ENCODE measurements at places on chromosomes 1 and 21.

DNA sequence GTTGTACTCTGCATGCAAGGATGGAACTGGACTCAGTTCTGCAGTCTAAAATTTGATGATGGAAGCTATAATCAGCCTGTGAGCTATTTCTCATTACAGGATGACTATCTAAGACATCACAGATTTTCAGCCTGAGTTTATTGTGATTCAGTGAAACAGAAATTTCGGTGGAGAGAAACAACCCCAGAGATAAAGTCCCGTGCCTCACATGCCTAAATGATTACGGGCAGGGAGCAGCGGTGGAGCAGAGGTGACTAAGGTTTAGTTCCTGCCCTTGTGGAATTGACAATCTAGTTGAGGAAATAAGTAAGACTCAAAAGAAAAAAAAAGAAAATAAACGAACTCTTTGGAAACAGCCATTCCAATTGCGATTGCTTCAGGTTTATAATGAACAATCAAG lies 96.9 kb downstream of the GRIK3 start:
- H3K4me1 ChIP-seq: peaks cover 10% of the 10 kb centered on the region
- H3K36me3 ChIP-seq: no peaks in the 10 kb centered on the region
- no peaks in the 10 kb centered on the region for H3K27me3 ChIP-seq
- DNase-seq: no peak
- H3K4me3 ChIP-seq: no peak overlapping the region

DNA sequence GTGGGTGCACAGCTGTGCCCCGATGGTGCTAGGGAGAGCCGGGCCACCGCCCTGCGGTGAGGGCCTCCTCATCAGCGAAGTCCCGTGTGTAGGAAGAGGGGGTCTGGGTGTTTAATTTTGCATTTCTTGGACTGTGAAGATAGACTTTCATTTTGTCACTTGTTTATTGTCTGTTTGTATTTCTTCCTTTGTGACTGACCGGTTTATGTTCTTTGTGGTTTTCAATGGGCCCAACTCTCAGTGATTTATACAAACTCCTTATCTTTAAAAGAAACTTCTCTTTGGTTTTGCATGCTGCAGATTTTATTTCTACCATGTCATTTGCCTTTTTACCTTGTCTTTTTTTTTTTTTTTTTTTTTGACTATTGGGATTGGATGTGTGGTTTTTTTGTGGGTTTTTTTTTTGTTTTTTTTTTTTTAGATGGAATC lies 65.1 kb downstream of the COL18A1 start:
- H3K27ac ChIP-seq: peak overlapping the region; percentile 94
- H3K4me1 ChIP-seq: peaks cover 30% of the 10 kb centered on the region
- H3K4me3 ChIP-seq: peak overlapping the region; percentile 13
- no peaks in the 10 kb centered on the region for H3K27me3 ChIP-seq
- no peaks in the 10 kb centered on the region for H3K36me3 ChIP-seq
- no peak for DNase-seq

DNA sequence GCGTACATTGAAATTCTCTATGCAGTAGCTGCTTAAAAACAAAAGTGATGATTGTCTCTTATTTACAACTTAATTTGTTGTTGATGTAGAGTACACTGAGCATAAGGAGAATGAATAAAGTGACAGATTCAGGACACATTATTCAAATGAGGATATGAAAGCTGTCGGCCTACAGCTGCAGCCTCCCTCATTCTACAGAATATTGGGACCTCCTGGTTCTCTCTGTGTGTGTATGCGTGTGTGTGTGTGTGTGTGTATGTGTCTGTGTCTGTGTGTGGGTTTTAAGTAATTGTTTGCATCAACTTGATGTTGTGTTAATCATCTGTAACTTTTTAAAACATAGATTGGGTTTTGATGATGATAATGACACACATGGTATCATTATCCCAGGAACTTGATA lies 17.9 kb downstream of the PROX1 start:
- H3K36me3 ChIP-seq: no peaks in the 10 kb centered on the region
- H3K27ac ChIP-seq: no peak overlapping the region
- no peak overlapping the region for H3K4me3 ChIP-seq
- no peaks in the 10 kb centered on the region for H3K27me3 ChIP-seq
- peaks cover 26% of the 10 kb centered on the region for H3K4me1 ChIP-seq

GRCh38 chr1:157437296-157437695 lies 115.0 kb downstream of the FCRL5 start:
- H3K4me3 ChIP-seq: no peak overlapping the region
- no peaks in the 10 kb centered on the region for H3K36me3 ChIP-seq
- H3K27me3 ChIP-seq: no peaks in the 10 kb centered on the region
- peaks cover 22% of the 10 kb centered on the region for H3K4me1 ChIP-seq
- H3K27ac ChIP-seq: no peak overlapping the region

GRCh38 chr1:226092965-226093364 lies 30.4 kb downstream of the H3-3A start:
- H3K4me3 ChIP-seq: no peak overlapping the region
- no peaks in the 10 kb centered on the region for H3K27me3 ChIP-seq
- no peaks in the 10 kb centered on the region for H3K4me1 ChIP-seq
- DNase-seq: no peak
- H3K27ac ChIP-seq: no peak overlapping the region

- no peaks in the 10 kb centered on the region for H3K36me3 ChIP-seq
- H3K4me1 ChIP-seq: no peaks in the 10 kb centered on the region
- DNase-seq: no peak
- H3K4me3 ChIP-seq: no peak overlapping the region
Observed at GRCh38 chr1:101371259-101371658, 134.4 kb downstream of the S1PR1 start.

- peaks cover 8% of the 10 kb centered on the region for H3K4me1 ChIP-seq
- no peak overlapping the region for H3K4me3 ChIP-seq
- no peak for DNase-seq
- H3K27ac ChIP-seq: no peak overlapping the region
- H3K36me3 ChIP-seq: no peaks in the 10 kb centered on the region
Observed at GRCh38 chr1:232192781-232193450, 437.0 kb downstream of the SIPA1L2 start.

DNA sequence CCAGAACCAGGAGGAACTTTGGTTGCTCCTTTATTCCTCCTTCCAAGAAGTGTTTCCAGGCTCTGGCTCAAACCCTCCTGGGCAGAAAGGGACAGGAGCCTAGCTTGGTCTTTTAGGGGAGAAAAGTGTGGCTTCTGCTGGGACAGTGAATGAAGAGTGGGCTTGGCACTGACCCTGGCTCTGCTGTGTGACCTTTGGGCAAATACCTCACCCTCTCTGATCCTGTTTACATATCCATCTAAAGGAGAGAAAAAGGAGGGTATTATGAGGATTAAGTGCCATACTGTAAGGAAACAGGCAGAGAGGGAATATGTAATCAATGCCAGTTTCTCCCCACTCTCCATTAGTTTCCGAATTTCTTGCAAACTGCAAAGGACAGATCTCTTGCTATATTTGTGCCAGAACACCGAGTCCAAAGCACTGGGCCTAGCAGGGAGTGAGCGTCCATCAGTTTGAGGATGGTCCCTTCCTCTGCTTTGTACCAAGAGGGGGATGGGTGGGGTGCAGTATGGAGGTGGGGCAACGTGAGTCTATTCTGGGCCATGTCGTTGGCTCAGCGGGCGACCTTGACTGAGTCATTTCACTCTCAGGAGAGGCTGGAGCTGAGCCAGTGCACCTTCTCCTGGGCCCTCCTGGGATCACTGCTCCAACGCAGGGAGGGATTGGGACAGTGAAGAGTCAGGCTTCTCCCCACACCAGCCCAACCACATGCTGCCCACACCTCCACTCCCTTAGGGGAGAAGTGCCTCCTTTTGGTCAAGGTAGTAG lies 38.4 kb downstream of the IGSF21 start:
- no peak overlapping the region for H3K4me3 ChIP-seq
- H3K27me3 ChIP-seq: no peaks in the 10 kb centered on the region
- no peaks in the 10 kb centered on the region for H3K4me1 ChIP-seq
- H3K36me3 ChIP-seq: no peaks in the 10 kb centered on the region

DNA sequence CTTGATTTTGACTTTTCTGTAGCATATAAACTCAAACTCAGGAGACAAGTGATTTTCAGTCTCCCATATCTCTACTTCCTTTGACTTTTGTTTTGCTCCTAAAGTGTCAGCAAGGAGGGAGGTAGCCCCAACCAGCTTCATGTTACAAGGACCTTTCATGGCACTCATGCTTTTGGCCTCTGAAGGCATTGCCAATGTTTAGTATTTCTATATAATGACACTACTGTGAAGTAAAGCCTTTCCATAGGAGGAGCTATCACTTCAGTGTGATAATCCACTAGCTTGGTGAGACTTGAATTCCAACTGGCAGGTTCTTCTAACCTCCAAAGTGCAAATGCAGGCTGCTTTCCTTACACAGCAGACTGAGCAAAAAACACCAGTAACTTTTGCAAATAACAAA lies 14.4 kb downstream of the COLGALT2 start:
- peaks cover 45% of the 10 kb centered on the region for H3K4me1 ChIP-seq
- H3K4me3 ChIP-seq: no peak overlapping the region
- no peaks in the 10 kb centered on the region for H3K27me3 ChIP-seq
- no peaks in the 10 kb centered on the region for H3K36me3 ChIP-seq
- DNase-seq: no peak

DNA sequence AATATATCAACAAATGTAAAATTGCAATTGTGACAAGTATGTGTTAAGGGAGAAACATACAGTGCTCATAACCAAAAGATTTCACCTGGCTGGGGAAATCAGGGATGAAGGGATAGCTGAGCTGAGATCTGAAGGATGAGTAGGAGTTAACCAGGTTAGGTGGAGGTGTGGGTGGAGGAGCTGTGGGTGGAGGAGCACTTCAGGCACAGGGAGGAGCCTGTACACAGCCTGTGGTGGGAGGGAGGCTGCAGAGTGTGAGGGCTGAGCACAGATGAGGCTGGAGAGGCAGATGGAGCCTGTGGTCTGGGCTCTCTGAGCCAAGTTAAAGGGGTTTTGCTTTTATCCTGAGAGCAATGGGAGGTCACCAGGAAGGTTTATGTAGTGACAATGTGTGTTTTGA lies 111.9 kb downstream of the XCL2 start:
- no peak for DNase-seq
- H3K4me1 ChIP-seq: no peaks in the 10 kb centered on the region
- no peaks in the 10 kb centered on the region for H3K27me3 ChIP-seq
- H3K27ac ChIP-seq: no peak overlapping the region

- no peak for DNase-seq
- peaks cover under 1% of the 10 kb centered on the region for H3K27me3 ChIP-seq
- H3K27ac ChIP-seq: no peak overlapping the region
- H3K36me3 ChIP-seq: no peaks in the 10 kb centered on the region
- no peak overlapping the region for H3K4me3 ChIP-seq
- no peaks in the 10 kb centered on the region for H3K4me1 ChIP-seq
Observed at GRCh38 chr1:87126886-87127505, 201.7 kb upstream of the LMO4 start.

DNA sequence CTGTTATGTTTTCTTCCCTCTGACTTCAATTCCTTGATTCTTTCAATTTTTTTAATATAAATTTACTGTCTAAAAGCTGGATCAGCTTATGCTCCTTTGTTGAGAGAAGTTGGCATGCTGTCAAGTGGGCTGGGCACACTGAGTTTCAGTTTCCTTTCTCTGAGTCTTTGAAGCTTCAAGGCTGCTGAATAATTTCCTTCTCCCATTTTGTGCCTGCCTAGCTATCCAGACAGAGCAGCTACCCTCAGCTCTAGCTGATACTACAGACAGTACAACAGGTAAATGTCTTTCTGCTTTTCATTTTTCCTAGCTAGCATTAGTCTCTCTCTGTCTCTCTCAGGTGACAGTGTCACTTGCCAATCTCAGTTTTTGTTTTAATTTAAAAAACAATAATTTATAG lies at the start of gene IFI44:
IFI44 (plus strand) TSS at position 204 of the 400 bp plus-strand sequence. CDS start 365 bp downstream, outside the sequence.
- no peak within 1 kb of the TSS for H3K27ac ChIP-seq
- H3K36me3 ChIP-seq: no peaks in the 10 kb centered on the region
- no peak within 1 kb of the TSS for H3K4me3 ChIP-seq
- H3K27me3 ChIP-seq: peaks cover 10% of the 10 kb centered on the region

DNA sequence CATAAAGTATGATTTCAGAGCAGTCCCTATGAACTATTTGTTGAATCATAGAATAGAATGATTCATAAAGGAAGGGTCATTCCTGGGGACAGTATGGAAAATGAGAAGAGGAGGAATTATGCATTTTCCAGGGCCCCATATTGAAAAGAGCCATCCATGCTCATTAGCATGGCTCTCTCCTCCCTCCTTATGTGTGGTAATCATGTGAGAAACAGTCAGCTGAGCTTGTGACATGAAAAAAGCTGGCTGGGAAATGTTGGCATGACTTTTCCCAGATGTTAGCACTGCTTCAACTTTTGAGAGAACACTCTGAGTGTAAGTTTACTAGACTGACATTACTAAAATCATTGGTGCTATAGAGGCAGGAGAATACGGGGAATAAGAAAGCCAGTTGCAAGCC lies 16.1 kb downstream of the TRIM67 start:
- peaks cover 2% of the 10 kb centered on the region for H3K27me3 ChIP-seq
- H3K4me1 ChIP-seq: peaks cover 24% of the 10 kb centered on the region
- no peaks in the 10 kb centered on the region for H3K36me3 ChIP-seq
- no peak overlapping the region for H3K27ac ChIP-seq
- DNase-seq: no peak

- DNase-seq: no peak
- peak overlapping the region; percentile 75 for H3K4me3 ChIP-seq
- H3K36me3 ChIP-seq: no peaks in the 10 kb centered on the region
- no peaks in the 10 kb centered on the region for H3K27me3 ChIP-seq
Observed at GRCh38 chr1:220271706-220272046, 577 bp downstream of the RAB3GAP2 start.

GRCh38 chr1:182955596-182956588 lies 2.9 kb upstream of the SHCBP1L start:
- no peak for DNase-seq
- H3K36me3 ChIP-seq: no peaks in the 10 kb centered on the region
- H3K4me3 ChIP-seq: no peak overlapping the region
- H3K27ac ChIP-seq: no peak overlapping the region

- H3K27ac ChIP-seq: no peak overlapping the region
- H3K36me3 ChIP-seq: no peaks in the 10 kb centered on the region
- H3K4me3 ChIP-seq: no peak overlapping the region
- peaks cover 31% of the 10 kb centered on the region for H3K4me1 ChIP-seq
- no peaks in the 10 kb centered on the region for H3K27me3 ChIP-seq
Observed at GRCh38 chr1:38454236-38454635, 405.3 kb downstream of the RRAGC start.

Measured in neural progenitor cell (in vitro differentiated cells).